ENCODE measurements at places on chromosomes 11 and 22.

DNA sequence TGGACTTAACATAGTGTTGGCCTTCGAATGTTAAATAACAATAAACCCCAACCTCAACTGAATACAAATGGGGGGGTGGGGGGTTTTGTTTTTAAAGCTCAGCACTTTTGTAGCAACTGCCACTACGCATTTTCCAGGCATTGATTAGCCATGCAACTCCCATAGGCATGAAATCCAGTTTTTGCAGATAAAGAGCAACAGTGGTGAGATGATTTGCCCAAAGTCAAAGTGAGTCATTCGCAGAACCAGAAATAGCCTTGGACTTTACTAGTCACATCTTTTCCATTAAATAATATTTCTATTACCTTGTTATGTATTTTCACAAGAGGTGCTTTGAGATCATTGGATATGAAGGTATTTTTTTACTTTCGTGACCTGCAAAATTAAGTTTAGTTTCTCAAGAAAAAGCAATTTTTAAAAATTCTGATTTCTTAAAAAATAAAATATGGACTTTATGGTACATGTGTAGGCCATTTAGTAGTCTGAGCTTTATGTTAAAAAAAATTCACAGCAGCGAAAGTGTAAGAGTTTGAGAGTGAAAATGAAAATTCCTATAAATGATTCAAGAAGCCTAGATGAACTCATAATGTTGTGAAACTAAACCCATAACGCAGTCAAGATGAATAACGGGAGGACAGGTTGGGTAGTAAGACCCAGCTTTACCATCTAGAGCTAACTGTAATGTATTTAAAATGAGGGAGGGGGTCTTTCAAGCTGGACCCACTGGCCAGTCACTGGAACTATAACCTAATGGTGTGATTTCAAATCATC is 1.9 kb upstream of the PHF21A start:
- DNase-seq, result no peak

DNA sequence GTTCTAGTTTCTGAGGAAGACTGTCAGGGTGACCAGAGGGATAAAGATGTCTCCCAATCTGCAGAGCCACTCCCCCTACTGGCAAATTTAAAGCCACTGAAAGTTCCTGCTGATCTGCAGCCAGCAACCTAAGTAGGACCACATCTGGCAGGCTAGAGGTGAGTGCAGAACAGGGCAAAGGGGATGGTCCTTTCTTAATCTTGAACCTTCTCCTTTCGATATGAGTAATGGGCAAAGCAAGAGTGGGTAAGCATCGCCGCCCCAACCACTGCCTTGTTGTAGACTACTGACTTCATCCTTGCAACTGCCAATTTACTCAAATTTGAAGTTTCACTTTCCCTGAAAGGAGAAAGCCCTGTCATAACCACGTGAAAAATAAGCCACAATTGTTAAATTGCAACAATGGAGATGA is 30.7 kb downstream of the SCUBE2 start:
- no peak for DNase-seq

DNA sequence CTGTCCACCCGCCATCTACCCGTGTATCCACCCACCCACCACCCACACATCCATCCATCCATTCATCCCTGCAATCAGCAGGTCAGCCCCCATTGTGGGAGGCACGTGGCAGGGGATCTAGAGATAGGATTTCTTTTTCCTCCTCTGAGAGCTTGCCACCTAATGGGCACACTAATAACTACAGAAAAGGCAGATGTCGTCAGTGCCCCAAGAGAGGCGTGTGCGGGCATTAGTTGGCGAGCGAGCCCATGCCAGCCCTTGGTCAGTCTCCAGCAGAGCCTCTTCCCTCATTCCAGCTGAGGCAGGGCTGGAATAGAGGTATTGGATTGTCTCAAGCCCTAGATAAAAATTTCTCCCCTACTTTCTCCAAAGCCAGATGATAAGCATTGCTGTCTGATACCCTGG is 9.7 kb downstream of the USP2 start:
- no peak for DNase-seq

DNA sequence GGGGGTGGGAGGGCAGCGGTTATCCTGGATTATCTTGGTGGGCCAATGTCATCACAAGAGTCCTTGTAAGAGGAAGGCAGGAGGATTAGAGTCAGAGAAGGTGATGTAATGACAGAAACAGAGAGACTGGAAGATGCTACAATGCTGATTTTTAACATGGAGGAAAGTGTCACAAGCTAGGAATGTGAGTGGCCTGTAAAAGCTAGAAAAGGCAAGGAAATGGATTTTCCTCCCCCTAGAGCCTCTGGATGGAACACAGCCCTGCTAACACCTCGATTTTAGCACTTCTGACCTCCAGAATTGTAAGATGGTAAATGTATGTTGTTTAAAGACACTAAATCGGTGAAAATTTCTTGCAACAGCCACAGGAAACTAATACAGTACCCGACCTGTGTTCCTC is 109.3 kb downstream of the MN1 start:
- no peak for DNase-seq

DNA sequence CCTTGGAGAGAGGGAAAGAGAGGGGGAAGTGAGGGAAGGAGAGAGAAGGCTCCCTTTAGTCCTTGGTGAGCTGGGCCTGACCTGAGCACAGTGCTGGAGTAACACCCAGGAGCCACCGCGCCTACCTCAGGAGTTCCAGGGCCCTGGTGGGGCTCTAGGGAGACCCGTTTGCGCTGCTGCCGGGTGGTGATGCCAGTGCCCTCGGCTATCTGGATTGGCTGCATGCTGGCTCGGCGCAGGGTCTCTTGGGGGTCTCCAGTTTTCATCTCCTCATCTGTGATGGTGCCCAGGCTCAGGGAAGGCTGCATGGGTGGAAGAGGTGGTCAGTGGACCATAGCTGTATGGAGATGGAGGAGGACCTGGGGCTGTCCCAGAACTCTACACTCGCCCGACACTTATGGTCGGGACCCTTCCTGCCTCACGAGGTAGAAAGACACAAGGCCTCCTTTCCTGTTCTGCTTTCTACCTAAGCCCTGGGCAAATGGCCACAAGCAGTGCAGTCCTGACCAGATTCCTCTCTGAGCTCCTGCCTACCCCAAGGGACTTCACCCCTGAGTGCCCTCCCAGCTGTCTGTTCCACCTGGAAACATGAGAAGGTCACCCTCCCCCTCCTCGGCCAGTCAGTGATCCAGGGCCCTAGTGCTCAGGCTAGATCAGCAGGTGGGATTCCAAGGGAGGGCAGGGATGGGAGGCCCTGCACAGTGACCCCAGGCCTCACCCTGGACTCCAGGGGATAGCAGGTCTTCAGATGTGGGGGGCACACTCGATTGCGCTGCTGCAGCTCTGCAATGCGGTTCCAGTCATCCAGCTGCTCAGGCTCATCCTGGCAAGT is 6.0 kb downstream of the IL18BP start:
- no peak for DNase-seq

GRCh38 chr22:50608996-50609395 is 8.4 kb downstream of the MAPK8IP2 start:
- no peak for DNase-seq

GRCh38 chr22:35995772-35996171 is 32.9 kb downstream of the RBFOX2 start:
- DNase-seq, result no peak

DNA sequence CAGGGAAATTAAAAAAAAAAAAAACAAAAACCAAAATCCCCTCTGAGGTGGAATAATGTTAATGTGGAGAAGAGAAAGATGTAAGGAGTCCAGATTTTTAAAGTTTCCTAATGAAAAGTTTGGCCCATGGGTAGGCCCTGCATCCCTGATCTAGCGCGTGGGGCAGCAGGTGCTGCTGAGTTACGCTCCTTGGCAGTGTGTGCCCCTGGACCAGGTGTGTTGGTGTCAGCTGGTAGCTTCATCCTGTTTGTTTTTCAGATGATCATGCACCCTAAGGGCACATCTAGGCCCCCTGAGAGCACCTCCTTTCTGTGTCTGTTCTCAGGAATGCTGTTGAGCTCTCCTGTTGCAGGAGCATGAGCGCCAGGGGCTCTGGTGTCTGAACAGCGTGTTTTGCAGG is 6.7 kb downstream of the DGCR8 start:
- no peak for DNase-seq

- DNase-seq, result no peak
Measured at GRCh38 chr22:17845790-17846189, 71.5 kb upstream of the BID start.

DNA sequence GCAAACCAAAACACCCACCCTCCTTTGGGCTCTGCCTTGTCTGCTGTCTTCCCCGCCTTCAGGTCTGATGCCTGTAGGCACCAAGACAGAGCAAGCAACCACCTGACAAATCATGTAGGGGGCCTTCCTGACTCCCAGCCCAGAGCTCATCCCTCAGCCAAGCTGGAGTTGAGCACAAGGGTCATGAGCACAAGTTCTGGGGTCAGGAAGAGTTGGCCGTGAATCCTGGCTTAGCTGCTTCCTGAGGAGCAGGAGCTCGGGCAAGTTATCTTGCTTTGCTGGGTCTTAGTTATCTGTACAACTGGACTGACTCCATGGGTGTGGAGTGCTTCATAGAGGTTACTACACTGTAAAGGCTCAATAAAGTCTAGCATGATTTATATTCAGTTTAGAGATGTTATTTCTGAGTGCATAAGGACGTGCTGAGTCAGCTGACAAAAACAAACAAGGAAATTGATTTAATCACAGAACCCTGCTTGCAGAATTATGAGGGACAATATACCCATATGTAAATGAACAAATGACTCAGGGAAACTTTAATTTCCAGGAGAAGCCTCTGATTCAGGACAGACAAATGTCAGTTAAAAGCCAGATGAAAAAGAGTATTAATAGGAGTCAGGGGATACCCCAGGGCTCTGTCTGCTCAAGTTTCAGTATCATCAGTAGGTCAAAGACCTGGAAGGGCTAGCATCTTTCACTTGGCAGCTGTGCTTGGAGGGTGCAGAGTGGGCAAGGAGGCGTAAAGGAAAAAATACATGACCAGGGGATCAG is 15.0 kb upstream of the APOA1 start:
- DNase-seq, result no peak

DNA sequence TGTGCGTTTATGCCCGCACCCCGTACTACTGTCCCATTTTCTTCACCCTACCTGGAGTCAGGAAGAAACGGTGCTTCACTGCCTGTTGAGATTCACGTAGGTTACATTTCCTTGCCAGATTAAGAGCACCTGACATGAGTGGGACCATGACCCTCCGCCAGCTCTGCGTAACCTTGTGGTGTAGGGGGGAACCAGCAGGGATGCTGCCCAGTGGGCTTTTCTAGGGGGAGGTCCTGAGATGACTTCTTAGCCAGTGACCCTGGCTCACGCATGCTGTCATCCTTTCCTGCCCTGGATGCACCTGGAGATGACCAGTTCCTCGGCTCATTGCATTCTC is 967 bp upstream of the ARVCF start:
- no peak for DNase-seq

GRCh38 chr11:69546735-69547370 is 65.4 kb downstream of the LINC01488 start:
- no peak for DNase-seq

DNA sequence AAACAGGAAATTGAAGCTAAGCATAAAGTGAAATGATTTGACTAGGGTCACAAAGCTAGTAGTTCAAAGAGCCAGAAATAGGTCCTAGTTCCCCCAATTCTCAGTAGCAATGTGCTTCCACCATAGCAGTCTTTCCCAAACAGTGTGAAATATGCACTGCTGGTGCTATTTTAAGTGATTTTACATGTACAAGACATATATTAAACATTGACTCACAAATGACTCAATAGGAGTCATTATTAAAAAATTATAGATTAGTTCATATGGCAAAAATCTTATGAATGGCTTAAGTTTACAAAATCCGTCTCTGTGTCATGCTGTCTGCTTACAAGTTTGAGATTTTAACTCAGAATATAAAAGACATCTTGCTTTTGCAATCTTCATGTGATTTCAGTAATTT is 21.4 kb downstream of the KIF18A start:
- DNase-seq, result no peak

GRCh38 chr11:45045683-45046471 is 95.2 kb upstream of the TP53I11 start:
- DNase-seq, result no peak

DNA sequence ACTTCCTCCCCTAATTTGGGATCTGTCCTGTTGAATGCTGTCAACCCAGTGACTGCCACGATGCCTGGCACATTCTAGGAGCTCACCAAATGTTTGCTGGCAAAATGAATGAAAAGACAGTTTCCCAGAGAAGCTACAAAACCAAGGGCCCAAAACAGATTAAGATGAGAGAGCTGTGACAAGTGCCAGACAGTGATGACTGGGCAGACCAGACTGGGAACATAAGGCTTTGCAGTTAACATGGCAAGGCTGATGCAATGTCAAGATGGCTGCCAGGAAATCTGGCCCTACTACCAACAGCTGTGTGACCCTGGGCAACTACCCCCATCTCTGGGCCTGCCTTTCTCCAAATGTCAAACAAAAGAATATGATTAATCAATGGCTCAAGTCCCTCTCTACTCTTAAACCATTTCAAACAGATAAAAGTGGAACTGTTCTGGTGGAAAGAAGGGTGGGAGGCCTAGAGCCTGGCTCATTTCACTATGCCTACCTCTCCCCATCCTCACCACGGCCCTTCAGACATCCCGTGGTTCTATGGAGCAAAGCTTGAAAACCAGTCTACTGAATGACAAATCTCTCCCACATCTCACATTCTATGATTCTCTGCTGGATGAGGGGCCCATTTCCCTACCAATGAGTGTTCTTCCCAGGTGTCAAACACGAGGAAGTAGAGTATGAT is 12.8 kb downstream of the AP1B1 start:
- no peak for DNase-seq

GRCh38 chr11:1041471-1041870 is 5.0 kb upstream of the MUC6 start:
- no peak for DNase-seq

- DNase-seq, result no peak
Measured at GRCh38 chr11:117815262-117815803, 9.2 kb downstream of the FXYD2 start.

DNA sequence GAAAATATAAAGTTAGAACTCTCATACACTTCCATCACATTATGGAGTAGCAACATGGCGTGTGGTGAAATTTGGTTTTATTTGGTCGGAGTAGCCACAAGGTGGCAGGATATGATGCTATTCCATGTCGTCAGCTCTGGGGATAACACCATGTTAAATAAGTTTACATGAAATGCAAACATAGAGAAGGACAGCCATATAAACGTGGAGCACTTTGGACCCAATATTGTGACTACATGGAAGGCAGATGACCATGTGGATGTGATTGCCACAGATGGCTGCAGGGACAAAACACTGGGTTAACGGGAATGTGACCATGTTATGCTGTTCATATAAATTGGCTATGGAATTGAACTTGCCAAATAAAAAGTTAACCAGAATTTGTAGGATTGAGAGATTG is 21.0 kb downstream of the OR5M11 start:
- DNase-seq, result no peak

GRCh38 chr11:119166368-119167076 is 2.0 kb upstream of the NLRX1 start:
- no peak for DNase-seq

GRCh38 chr11:5509803-5510202 is at the start of gene UBQLN3:
UBQLN3 (minus strand) TSS chr11:5509957; CDS start chr11:5509558, 399 bp downstream.
- no peak for DNase-seq

GRCh38 chr11:43952401-43953342 is 10.2 kb downstream of the C11orf96 start:
- no peak for DNase-seq

DNA sequence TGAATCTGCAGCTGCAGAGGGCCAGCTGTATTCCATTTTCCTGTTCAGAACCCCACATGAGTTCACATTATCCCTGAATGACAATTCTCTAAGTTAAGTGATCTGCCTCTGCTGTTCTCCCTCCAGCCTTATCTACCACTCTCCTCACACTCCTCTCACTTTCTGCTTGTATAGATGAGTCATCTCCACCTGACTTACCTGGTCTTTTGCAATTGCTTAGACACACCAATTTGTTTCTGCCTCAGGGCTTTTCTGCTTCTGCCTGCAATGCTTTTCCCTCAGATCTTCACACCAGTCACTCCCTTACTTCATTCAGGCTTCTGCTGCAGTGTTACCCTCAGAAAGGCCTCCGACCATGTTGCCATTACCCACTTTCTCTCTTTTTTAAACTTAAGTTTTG is 118.1 kb downstream of the ATM start:
- no peak for DNase-seq

All from stimulated activated CD8-positive, alpha-beta memory T cell treated with anti-CD3 and anti-CD28 coated beads, Interleukin-15, amount 100 ng/mL, for 24 hours (primary cell).